ENCODE measurements at places on chromosomes 13 and 19.
A peak's percentile ranks its signal among the peaks of the same experiment; 100 is the strongest.

- DNase-seq: no peak
Measured at GRCh38 chr19:13825489-13826441, 30.5 kb downstream of the ZSWIM4 start.

DNA sequence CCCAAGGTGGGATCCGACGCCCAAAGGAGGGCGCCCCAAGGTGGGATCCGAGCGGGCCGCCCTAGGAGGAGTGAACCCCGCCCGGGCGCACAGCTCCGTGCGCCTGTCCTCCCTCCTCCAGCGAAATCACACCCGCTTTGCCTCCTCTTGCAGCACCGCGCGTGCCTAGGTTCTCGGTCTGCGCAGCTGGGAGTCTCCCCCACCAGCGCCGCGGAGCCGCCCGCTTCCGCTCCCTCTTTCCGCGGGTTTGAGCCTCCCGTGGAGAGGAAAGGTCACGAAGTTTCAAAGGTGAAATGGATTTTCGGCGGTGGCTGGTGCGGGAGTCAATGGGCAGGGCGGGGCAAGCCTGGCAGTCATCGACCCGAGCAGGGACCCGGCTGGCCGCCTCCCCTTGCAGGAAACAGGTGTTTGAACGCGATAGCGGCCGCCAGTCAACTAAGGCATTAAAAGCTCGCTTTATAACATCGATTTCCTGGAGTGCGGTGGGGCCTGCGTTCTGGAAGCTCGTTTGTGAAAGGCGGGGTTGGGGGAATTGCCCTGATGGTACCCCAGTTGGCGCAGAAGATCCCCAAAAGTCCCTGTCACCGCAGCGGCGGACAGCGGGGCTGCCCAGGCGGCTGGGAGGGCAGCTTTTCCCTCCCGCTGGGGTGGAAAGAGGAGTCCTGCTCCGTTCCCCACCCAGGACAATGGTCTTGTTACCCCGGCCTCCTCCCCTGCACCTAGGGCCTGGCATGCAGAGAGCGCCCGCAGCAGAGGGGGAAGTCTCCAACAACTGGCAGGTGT is 9.0 kb upstream of the SOX1 start:
- no peak for DNase-seq

DNA sequence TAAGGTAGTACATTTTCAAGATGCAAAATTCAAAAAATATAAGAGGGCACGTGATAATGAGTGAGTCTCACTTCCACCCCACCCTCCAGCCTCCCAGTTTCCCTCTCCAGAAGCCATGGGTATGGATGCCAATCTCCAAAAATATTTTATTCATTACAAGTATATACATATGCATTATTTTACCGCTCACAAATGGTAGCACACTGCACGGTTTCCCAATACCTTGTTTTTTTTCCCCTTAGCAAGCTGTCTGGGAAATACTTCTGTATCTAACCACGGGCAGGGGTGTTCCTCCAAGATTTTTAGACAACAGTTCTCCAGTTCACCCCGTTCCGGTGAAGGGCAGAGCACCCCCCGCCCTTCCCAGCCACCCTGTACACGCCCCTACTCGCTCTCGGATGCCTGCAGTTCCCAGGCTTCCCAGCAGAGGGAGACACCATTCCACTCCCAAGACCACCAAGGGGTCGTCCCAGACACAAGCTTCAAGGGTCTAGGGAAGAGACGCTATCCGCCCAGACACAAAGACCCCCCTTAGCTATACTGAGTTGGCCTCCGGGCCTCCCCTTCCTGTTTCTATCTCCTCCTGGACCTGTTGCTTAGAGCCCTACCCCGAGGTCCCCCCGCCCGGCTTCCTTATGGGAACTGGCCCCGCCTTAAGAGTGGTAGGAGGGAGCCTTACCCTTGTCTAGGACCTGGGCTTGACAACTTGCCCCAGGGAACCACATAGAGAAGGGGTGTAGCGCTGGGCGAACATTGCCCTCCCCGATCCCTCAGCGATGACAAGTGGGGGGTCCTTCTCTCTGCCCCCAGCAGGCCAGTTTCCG is 1.1 kb upstream of the FXYD3 start:
- peak; percentile 71 for DNase-seq

GRCh38 chr13:34765446-34766180 is 176.5 kb upstream of the NBEA start:
- no peak for DNase-seq

GRCh38 chr13:65470781-65471180 is 1759.4 kb downstream of the PCDH9 start:
- DNase-seq: no peak

GRCh38 chr19:12607631-12608030 is 3.0 kb downstream of the ZNF490 start:
- no peak for DNase-seq

Data from stimulated activated CD4-positive, alpha-beta T cell treated with anti-CD3 and anti-CD28 coated beads, Interleukin-4, amount 100 ng/mL, for 1 hour (primary cell).